ENCODE measurements at places on chromosomes 2 and 18.
A peak's percentile ranks its signal among the peaks of the same experiment; 100 is the strongest.

GRCh38 chr2:164882276-164882675 lies 40.7 kb upstream of the COBLL1 start:
- DNase-seq: no peak

DNA sequence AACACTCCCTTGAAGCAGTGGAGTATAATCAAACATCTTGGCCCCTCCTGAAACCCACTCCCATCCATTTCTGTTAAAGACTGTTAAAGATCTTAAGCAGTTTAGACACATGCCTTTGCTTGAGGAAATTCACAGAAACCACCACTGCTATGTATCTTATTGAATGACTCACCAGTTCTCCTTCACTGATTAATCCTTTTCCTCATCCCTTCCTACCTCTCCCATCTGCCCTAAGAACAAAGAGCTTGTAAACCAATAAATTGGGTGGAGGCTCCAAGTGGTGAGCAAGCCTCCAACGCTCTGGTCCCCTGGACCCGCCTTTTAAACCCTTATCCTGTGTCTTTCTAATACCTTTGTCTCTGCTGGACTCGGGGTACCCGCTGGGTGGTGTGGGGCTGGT lies 746.1 kb downstream of the LRP1B start:
- peak; percentile 9 for DNase-seq

- no peak for DNase-seq
Measured at GRCh38 chr18:7593218-7593819, 26.2 kb downstream of the PTPRM start.

DNA sequence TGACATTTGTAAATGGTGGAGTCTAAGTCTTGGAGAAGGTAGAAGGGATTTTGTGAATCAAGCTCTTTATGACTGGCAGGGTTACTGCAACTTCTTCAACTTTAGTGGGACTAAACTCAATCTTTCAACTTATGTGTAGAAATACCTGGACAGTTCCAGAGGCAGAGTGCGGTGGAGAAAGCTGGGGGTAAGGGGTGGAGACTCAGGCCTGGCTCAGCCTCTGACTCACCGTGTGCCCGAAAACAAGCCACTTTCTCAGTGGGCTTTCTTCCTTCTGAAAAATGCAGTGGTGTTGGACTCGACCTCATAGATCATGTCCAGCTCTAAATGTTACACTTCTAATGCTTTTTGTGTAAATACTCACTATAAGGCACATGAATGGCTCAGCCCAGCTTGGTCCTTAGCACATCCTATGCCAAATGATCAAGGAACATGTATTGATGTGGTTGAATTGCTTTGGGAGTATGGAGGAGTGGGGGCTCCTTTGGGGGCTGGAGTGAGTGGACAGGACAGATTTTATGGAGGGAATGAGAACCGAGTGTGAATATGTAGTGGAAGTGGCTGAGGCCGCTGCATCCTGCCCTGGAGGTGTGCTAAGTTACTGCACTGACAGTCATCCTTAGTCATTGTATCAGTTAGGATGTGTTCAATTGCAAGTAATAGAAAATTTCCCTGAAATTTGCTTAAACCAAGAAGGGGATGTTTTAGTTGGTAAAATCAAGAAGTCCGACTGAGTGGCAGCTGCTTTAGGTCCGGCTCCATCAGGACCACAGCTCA lies 32.2 kb upstream of the IGFBP5 start:
- peak; percentile 9 for DNase-seq

All from fibroblast of lung (primary cell).